ENCODE measurements at places on chromosomes 6 and 20. TPM values are rescaled to one million over a fixed set of nuclear protein-coding genes. Genes with fewer than 3 reads are reported as not detected.

The CST2 gene
- total RNA-seq, result not detected

The CENPB gene
- 113 TPM for total RNA-seq

The C6orf132 gene
- 5.9 TPM for total RNA-seq

The BTNL2 gene
- not detected for total RNA-seq

The SPO11 gene
- total RNA-seq, result not detected

The PAK5 gene
- 0.51 TPM for total RNA-seq

The GGTLC1 gene
- total RNA-seq, result 4.2 TPM

The ADGRF5 gene
- total RNA-seq, result 339 TPM

The BNIP5 gene
- 0.09 TPM for total RNA-seq

The SLC22A7 gene
- not detected for total RNA-seq

GRCh38 chr20:276620-277495, 13.7 kb downstream of the C20orf96 start:
- no peak for DNase-seq

GRCh38 chr6:55423933-55424332, 96.7 kb downstream of the GFRAL start:
- DNase-seq, result no peak

DNA sequence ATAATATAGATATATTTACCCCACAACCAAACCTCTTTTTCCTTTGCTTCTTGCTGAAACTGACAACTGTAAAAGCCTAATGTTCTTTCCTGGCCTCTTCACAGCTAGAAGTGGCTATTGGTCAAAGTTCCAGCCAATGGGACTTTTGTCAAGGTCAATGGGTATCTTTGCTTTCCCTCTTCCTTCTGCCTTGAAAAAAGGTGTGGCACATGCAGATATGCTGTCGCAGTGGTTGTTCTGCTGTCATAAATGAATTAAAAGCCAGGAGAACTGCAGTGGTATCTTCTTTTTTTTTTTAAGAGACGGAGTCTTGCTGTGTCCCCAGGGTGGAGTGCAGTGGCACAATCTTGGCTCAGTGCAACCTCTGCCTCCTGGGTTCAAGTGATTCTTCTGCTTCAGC, 29.9 kb downstream of the MAN1A1 start:
- no peak for DNase-seq

DNA sequence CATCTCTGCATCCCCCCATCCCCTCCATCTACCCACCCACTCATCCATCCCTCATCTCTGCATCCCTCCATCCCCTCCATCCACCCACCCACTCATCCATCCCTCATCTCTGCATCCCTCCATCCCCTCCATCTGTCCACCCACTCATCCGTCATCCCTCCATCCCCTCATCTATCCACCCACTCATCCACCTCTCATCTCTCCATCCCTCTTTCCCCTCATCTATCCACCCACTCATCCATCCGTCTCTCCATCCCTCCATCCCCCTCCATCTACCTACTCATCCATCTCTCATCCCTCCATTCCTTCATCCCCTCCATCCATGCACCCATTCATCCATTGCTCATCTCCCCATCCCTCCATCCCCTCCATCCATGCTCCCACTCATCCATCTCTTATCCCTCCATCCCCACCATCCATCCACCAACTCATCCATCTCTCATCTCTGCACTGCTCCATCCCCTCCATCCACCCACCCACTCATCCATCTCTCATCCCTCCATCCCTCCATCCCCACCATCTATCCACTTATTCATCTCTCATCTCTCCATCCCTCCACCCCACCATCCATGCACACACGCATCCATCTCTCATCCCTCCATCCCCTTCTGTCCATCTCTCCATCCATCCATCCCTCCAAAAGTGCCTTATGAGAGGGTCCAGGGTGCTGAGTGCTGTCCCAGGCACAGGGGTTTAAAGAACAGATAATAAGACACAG, 51.4 kb downstream of the WDR27 start:
- DNase-seq, result no peak

DNA sequence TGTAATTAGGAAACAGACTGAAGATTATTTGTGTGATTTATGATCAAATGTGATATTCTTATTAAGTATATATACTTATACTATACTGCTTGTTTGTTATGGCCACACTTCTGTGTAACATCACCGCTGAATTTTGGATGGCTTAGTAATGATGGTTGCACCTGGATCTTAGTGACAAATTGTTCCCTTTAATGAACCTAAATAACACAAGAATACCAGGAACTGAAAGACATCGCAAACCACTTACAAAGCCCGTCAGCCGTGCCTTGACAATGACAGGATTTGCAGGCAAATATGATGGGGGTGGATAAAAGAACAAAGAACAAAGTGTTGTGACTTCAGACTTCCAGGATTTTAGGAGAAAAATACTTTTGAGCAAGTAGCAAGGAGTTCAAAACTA, 67.1 kb downstream of the LAMP5 start:
- DNase-seq, result no peak

DNA sequence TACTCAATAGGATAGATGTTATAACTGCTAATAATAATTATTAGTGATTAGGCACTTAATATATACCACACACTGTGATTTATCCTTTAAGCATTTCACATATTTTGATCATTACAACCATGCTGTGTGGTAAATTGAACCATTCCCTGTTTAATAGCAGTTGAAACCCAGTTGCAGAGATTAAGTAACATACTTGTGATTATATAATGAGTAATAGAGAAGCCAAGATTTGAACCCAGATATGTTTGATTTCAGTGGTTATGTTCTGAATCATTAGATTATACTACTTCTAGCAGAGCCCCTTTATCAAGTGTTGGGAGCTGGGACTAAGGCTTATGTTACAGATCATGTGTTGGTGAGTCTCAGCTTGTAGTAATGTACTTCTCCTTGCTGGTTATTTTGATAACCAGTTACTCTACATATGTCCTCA, 44.1 kb downstream of the STK4 start:
- no peak for DNase-seq

GRCh38 chr6:157592541-157592940, 211.6 kb downstream of the ZDHHC14 start:
- no peak for DNase-seq

DNA sequence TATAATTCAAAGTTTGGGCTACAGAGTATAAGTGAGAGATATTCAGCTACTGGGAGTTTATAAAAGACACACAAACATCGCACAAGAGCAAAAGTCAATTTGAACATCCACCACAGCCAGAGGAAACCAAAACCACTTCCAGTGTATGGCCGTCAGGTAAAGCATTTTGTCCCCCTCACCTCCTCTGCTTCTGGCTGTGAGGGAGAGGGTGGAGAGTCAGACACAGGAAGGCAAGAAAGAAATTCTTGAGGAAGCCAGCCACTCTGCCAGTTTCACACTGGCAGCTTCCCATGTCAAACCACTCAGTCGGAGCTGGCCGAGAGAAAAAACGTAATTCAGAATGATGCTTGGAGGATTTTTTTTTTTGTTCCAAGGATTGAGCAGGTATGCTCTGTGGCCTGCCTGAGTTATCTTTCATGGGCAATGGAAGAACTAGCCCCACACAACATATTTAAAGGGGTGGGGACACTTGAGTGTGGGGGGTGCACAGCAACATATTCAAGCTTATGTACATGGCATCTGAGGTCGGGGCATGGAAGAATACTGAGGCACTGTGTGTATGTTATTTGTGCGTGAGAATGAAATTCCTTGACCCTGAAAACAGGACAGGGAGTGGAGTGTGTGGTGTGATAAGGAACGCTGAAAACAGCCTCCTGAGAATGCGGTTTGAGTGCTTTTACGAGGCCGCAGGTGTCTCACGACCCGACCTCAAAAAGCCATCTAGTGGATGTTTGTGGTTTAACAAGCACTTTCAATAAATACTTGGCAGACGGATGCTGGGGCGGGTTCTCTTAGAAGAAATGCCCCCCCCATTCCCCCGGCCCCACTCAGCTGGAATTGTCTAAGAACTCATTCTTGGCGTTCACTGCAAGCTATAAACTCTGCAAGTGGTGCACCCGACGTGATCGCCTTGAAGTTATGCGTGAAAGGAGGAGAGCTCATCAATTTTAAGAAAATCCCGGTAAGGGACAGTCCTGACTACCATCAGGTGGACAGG, 27.5 kb upstream of the ZBTB22 start:
- peak; percentile 71 for DNase-seq

- no peak for DNase-seq
These were observed 205.4 kb downstream of the PREX1 start for GRCh38 chr20:48622421-48622820.

DNA sequence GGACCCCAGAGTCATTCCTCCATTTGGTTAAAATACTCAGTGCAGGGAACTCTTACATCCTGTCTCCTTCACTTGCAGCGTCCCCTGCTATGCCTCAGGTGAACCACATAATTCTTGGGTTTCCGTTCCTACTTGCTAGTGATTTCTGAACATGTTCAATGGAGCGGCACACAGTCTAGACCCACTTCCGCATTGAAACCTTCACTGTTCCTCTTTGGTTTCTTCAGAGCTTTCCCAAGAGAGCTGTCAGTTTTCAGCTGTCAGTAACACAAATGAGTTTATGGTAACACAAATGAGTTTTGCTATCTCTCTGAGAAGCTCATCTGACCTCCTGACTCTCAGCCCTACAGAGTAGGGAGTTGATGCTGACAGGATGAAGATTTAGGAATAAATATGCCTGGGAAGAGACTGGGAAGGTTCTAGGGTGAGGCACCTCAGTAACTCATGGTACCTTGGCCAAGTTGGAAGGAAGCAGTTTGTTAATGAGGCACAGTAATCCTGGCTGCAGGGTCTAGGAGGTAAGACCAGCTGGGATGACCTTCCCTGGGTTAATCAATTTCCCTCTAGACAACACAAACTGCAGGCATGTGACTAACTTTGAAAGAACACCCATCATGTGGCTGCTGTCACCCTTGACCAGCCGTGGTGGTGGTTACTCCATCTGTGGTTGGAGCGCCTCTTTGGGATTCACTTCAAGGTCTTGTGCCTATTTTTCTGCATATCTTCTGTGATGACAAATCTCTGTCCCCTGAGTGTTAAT, 5.4 kb downstream of the SYS1 start:
- no peak for DNase-seq

DNA sequence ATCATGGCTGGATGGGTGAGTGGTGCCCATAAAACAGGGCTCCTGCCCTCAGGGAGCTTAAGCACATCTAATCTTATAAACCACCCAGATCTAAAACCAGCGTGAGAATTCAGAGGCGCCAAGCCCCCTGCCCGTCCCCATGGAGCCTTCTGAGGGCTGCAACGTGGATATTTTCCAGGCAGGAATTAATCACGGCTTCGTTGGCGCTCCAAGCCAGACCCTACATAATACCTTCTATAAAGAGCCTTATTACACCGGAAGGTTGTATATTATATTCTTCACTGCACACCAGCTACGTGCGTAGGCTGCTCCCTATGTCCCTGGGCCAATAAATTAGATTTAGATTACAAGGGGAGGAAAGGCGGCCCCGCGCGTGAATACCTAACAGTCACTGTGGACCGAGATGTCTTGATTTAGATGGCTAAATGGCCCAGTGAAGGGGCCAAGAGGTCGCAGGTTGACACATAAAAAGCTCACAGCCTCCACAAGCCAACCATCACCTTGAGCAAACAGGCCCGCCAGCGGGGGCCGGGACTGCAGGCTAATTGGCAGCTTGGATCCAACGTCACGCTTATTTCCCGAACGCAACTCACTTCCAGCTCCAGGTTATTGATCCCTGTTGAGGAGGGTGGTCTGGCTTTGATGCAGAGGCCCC, 64.7 kb upstream of the APCDD1L start:
- DNase-seq, result no peak

GRCh38 chr6:26205161-26205624, 118.0 kb downstream of the HFE start:
- DNase-seq, result peak; percentile 94

GRCh38 chr20:2255926-2256531, 39.8 kb upstream of the TGM3 start:
- DNase-seq, result no peak

- DNase-seq, result no peak
These were observed 16.1 kb upstream of the MYB start for GRCh38 chr6:135165031-135165430.

Data from lung (tissue), 17 donors.